ENCODE measurements at places on chromosomes 6 and 20. TPM values are rescaled to one million over a fixed set of nuclear protein-coding genes. Genes with fewer than 3 reads are reported as not detected.

The ULBP3 gene
- 3.8 TPM for total RNA-seq

DNA sequence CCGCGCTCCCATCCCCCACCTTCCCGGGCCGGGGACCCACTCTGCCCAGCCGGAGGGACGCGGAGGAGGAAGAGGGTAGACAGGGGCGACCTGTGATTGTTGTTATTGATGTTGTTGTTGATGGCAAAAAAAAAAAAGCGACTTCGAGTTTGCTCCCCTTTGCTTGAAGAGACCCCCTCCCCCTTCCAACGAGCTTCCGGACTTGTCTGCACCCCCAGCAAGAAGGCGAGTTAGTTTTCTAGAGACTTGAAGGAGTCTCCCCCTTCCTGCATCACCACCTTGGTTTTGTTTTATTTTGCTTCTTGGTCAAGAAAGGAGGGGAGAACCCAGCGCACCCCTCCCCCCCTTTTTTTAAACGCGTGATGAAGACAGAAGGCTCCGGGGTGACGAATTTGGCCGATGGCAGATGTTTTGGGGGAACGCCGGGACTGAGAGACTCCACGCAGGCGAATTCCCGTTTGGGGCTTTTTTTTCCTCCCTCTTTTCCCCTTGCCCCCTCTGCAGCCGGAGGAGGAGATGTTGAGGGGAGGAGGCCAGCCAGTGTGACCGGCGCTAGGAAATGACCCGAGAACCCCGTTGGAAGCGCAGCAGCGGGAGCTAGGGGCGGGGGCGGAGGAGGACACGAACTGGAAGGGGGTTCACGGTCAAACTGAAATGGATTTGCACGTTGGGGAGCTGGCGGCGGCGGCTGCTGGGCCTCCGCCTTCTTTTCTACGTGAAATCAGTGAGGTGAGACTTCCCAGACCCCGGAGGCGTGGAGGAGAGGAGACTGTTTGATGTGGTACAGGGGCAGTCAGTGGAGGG is 2.8 kb downstream of the SOX4 start:
- no peak for ATAC-seq

DNA sequence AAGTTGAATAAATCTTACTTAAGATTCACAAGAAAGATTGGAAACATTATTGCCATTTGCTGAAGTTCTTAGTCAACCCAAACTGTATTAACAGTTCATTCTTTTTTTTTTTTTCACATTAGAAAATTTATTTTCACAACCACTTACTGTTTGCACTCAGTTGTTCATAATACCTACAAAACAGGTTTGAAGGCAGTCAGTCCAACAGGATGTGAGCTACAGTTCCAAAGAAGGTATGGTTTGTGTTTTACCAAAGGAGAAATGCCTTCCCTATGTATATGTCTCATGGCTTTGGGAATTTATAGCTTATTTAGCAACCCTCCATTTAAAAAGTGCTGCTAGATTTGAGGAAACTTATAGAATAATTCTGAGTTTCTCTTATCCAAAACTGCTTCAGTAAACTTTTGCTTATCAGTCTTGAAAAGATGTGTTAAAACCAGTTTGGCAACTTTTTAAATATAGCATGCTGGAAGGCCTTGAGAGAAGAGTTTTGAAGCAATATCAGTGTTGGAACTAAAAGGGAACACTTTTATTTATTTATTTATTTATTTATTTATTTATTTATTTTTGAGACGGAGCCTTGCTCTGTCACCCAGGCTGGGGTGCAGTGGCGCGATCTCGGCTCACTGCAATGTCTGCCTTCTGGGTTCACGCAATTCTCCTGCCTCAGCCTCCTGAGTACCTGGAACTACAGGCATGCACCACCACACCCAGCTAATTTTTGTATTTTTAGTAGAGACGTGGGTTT is 46.8 kb upstream of the RREB1 start:
- ATAC-seq = peak; percentile 45

DNA sequence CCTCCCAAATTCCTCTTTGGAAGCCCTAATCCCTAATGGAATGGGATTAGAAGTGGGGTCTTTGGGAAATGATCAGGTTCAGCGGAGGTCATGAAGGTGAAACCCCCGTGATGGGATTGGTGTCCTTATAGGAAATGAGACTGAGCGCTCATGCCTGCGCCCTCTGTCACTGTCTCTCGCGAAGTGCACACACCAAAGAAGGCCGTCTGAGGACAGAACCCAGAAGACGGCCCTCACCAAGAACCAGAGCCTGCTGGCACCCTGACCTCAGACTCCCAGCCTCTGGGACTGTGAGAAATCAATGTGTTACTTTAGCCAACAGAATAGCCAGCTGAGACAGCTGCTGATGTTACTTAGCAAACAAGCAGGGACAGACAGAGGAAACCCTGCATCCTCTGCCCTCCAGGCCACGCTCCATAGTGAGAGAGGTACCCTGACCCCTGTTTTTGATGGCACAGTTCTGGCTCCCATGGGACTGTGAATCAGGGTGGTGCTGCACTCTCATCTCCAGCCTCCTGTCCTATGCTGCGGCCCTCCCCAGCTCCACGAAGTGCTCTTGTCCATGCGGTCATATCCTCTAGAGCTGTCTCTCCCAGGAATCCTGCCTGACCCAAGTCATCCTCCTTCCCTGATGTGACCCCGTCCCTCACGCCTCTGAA is 369.3 kb downstream of the ZFAND3 start:
- ATAC-seq = peak; percentile 25

DNA sequence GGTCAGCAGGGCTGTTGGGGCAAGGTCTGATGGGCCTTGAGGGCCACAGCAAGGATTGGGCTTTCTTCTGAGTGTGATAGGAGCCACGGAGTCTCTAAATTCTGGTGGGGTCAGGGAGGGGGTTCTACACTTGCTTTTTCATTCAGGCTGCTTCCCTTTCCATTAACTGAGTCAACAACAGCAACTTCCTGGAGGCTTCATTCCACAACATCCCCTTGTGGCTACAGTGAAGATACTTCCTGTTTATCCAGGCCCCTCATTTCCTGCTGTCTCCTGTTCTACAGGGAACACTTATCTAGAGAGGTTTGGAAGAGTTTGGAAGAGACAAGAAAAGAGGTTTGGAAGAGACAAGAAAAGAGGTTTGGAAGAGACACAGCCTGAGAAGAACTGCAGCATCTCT is 144.8 kb upstream of the ENPP5 start:
- ATAC-seq = no peak

DNA sequence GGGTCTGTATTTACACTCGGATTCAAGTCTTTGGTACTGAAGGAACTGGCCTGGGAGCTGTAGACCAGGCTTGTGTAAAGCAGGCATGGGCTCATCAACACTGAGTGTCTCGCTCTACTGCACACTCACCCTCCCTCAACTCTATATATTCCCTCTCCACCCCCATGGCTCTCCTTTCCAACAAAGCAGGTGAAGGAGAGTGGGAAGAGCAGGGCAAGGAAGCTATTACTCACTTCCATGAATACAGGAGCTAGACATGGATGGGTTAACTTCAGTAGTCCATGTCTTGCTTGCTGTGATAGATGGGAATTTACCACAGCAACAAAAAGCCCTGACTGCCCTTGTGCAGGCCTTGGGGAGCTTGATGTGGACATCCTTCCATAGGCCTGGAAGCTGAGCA is 20.7 kb upstream of the SLC2A12 start:
- no peak for ATAC-seq

GRCh38 chr6:15350386-15351083 is 104.7 kb downstream of the JARID2 start:
- ATAC-seq = no peak
